Bronchial smooth muscle cell (primary cell): ENCODE measurements at places on chromosomes 1 and 21. TPM values are rescaled to one million over a fixed set of nuclear protein-coding genes. Genes with fewer than 3 reads are reported as not detected.

The NPR1 gene
- total RNA-seq: 1.9 and 9.4 TPM in 2 replicates

The TNNT2 gene
- total RNA-seq: not detected in 2 replicates

The MAP10 gene
- total RNA-seq: 1.1 and 1.4 TPM in 2 replicates

The GLMN gene
- total RNA-seq: 3.7 and 9.0 TPM in 2 replicates

The REN gene
- not detected in 2 replicates for total RNA-seq

The AMPD1 gene
- total RNA-seq: not detected in 2 replicates
